ENCODE measurements at places on chromosomes 16 and 17.

DNA sequence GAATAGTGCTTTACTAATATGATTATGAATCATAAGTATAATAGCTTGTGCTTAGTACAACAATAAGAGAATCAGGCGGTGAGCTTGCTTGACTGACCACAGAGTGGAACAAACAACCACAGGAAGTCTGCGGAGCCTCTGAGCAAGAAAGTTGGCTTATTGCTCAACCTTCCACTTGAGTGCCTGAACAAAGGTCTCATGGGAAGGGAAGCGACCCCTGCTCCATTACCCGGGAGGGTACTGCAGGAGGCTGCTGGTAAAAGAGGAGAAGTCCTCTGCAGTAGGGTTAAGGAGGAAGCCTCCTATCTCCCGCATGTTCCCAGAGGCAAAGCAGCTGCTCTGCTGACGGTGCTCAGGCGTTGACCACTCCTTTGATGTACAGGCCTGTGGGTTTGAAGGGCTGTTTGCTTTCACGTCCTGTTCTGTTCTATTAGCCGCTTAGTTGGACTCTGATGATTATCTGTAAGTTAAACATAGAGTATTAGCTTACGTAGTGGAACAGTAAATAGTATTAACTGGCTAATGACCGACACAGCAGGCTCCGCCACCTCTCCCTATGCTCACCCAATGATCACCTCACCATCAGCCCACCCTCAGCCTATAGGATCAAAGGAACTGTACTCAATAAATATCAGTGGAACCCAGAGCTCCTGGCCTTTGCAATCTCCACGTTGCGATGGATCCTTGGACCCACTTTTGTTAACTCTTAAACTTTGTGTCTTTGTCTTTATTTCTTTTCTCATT lies 17.5 kb downstream of the ALOX15B start:
- peak; percentile 47 for DNase-seq

- peak; percentile 38 for DNase-seq
These were observed 383.4 kb downstream of the CDH11 start for GRCh38 chr16:64738321-64738960.

DNA sequence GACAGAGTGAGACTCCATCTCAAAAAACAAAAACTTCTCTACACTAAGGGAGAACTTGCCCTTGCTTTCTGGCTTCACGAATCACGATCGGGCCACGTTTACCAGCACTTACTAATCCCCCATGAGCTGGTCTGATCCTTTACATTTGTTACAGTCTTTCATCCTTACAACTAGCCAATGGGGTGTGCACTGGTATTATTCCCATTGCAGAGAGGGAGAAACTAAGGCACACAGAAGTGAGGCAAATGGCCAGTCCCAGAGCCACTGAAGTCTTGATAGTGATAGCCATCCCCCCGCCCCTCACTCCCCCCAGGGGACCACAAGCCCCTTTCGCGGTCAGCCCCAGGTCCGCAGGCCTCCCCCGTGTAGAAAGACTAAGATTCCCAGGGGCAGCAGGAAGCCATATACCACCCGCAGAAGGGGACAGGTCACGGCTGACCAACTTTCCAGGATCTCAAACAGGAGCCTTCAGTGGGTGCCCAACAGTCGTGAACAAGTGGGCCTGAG lies 868 bp downstream of the NATD1 start:
- no peak for DNase-seq

- no peak for DNase-seq
These were observed 14.5 kb upstream of the PRKCA start for GRCh38 chr17:66287911-66288310.

DNA sequence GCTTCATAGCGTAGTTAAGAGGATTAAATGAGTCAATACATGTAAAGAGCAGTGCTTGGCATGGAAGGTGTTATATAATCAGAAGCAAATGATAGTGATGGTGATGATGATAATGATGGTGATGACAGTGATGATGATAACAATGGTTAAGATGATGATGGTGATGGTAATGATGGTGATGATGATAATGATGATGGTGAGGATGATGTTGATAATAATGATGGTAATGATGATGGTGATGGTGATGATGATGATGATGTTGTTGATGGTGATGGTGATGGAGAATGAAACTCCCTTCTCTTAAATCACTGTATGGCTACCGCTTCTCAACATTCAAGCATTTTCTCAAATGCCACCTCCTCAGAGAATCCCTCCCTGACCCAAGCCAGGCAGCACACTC lies 190.5 kb downstream of the TMEM132E start:
- DNase-seq, result no peak

GRCh38 chr16:5415123-5415522 lies 317.5 kb upstream of the EEF2KMT start:
- DNase-seq, result no peak

- no peak for DNase-seq
These were observed 3.0 kb downstream of the KRT27 start for GRCh38 chr17:40779181-40779909.

DNA sequence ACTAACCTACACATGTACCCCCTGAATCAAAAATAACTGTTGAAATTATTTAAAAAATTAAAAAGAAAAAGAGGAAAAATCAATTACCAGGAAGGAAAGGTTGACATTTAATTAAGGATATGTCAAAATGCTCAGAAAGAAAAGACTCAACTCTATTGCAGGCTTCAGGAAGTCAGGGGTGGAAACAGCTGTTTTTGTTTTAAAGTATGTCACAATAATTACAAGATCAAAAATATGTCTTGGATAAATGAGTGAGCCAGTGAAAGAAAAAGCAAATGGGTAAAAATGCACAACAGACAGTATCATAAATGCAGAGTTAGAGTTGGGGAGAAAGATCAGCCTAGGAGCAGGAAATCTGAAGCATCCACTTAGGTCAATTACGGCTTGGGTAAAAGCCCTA lies 146.0 kb downstream of the CDH11 start:
- no peak for DNase-seq

GRCh38 chr16:87056551-87056950 lies 260.6 kb downstream of the C16orf95 start:
- no peak for DNase-seq

DNA sequence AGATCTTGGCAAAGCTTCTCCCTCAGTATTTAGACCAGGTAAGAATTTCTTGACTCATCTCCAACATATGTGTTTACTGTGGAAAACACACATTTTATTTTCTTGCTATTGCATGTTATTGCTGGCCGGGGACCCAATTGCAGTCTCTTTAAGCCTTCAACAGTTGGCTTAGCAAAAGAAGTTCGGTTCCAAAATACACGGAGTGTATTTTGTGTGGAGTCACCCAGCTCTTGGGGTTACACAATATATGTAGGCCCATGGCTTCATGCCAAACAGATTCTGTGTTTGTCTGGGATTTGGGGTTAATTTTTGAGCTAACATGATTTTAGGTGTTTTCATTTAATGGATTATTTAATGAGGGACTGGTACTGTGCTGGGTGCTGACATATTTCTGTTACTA lies 4.0 kb downstream of the ALDH3A2 start:
- DNase-seq, result no peak

- DNase-seq, result no peak
These were observed 63.4 kb downstream of the BRIP1 start for GRCh38 chr17:61799812-61800484.

- no peak for DNase-seq
These were observed 188.6 kb upstream of the ASIC2 start for GRCh38 chr17:33481652-33482051.

DNA sequence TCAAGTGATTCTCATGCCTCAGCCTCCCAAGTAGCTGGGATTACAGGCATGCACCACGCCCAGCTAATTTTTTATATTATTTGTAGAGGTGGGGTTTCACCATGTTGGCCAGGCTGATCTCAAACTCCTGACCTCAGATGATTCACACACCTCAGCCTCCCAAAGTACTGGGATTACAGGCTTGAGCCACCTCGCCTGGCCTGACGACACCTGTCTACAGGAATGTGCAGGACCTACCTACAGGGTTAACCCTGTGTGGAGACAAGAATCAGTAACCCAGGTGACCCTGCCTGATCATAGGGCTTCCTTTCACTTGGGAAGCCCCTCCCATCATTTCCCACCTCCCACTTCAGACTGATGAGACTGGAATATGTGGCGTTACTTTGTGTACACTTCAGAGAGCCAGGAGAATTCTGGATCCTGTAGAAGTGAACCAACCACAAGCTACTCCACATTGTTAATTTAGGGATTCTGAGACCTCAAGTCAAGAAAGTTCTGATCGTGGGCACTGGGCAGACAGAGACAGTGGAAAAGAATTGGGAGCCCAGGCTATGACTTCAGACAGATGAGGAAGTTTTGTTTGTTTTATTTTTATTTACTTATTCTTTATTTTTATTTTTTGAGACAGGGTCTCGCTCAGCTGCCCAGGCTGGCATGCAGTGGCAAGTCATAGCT lies 5.7 kb upstream of the MILR1 start:
- no peak for DNase-seq

GRCh38 chr17:46171939-46172338 lies 21.3 kb downstream of the KANSL1 start:
- no peak for DNase-seq

- peak; percentile 38 for DNase-seq
These were observed 13.1 kb downstream of the TBC1D24 start for GRCh38 chr16:2487903-2488531.

DNA sequence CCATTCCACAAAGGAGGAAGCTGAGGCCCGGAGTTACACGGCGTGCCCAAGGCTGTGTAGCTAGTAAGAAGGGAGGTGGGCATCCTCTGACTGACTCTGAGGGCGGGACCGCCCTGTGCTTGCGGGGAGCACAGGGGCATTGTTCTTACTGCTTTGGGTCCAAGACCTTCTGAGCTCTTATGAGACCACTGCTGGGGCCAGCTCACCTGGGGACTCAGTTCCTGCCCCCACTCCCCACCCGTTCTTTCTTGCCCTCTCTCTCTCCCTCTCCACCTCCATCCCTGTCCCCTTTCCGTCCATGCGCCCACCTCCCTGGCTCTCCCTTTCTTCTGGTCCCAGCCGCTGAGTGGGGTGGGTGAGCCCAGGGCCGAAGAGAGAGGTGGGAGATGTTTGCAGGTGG lies 19.6 kb downstream of the CCR7 start:
- no peak for DNase-seq

DNA sequence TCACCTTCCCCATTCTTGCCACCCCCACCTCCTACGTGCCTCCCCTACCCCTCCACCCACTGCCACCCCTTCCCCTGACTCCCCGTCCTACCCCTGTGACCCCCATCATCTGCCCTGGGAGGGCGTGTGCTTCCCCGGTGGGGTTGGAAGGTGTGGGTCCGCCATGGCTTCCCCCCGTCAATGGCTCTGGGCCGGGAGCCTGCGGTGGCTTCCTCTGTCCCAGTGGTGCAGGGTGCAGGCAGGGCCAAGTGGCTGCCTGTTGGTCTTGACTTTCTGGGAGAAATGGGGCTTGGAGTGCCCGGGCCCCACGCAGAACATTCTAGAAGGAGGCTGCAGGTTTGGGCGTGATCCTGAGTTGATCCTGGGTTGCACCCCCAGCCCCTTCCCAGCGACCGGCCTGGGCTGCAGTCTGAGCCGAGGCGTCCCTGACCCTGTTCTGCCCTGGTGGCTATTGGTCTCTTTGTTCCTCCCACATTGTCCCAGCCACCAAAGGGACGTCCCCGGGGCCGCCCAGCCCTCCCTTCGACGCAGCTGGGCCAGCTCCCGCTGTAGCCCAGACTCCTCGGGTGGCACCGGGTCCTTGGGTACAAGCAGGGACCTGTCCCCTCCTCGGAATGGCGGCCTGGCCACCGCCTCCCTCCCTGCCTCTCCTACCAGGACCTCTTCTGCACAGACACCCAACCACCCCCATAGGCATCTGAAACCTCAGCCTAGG lies 25.7 kb downstream of the GSE1 start:
- DNase-seq, result no peak

DNA sequence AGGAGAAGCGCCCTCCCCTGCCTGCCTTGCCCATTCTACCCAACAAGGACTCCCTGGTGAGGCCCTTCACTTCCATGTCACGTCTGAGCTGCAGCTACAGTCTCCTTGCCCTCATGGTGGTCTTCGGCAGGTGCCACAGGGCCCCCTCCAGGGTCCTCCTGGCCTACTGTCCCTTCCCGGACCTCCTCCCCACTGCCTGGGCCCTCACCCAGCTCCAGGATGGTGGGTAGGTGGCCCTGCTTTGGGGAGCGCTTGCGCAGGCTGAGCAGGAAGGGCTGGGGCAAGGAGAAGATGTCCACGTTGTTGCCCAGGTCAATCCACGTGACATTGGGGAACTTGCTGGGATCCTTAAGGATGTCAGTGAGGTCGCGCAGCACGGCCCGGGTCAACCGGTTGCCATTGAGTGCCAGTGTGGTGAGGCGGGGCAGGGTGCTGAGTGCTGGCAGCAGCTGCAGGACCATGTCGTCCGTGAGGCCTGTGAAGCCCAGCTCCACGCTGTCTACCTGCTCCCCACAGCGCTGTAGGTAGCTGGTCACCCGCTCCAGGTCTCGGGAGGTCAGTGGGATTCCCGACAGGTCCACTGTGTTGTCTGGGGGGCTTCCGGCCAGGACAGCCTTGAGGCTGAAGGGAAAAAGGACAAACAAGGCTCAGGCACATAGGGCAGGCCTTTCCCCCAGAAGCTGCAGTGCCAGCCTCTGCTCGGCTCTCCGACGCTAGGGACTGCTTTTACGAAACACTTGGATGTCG lies 28.3 kb downstream of the TRPV2 start:
- DNase-seq, result no peak

DNA sequence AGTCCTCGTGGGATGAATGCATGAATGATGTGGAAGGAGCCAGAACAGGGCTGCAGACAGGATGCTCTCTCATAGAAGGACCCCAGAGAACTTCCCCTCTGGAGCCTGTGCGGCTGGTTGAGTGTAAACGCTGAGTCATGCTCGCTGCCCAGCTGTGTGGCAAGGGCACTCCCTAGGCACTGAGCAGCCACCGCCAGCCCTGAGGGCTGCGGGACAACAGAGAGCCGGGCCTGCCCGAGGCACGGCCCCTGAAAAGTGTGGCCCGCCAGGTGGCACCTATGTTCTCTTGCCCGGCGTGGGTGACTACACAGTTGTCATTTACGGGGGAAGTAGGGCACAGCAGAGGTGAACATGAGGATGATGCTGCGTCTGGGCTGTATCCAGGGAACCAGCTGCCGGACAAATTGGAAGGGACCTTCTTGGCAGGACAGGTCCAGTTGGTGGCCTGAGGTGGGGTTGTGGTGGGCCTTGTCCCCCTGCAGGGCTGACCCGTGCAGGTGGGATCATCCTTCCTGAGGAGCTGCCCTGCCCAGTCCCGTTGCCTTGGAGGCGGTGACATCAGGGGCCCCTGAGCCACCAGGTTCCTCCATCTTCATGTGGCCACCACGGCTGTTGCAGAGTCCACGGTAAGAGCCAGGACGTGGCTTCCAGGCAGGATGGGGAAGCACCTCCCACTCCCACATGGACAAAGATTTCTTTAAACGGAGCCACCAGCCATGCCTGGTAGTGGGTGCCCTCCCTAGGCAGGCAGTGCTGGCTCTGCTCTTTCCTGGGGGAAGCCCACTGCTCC lies 94.8 kb upstream of the CBX4 start:
- DNase-seq, result peak; percentile 60

Data from foreskin melanocyte (primary cell).